ENCODE measurements at places on chromosomes 7 and 10. TPM values are rescaled to one million over a fixed set of nuclear protein-coding genes. Genes with fewer than 3 reads are reported as not detected.

PRSS37 gene
- total RNA-seq: not detected

HOXA11 gene
- 8.9 TPM for total RNA-seq

HABP2 gene
- not detected for total RNA-seq

PLAC9 gene
- total RNA-seq: 5.7 TPM

DOCK4 gene
- total RNA-seq: 17.5 TPM

IQUB gene
- 0.14 TPM for total RNA-seq

IDI2 gene
- not detected for total RNA-seq

PILRA gene
- total RNA-seq: not detected

PODXL gene
- 19.7 TPM for total RNA-seq

SHH gene
- 2.9 TPM for total RNA-seq

DNAH11 gene
- total RNA-seq: 0.16 TPM

NUP205 gene
- total RNA-seq: 25.4 TPM

CDC14C gene
- not detected for total RNA-seq

C10orf62 gene
- not detected for total RNA-seq

ABCB4 gene
- 16.1 TPM for total RNA-seq

TCAF2 gene
- 3.4 TPM for total RNA-seq

NET1 gene
- total RNA-seq: 272 TPM

BRAF gene
- total RNA-seq: 51.8 TPM

SLC13A1 gene
- not detected for total RNA-seq

HTR5A gene
- total RNA-seq: not detected
